ENCODE measurements at places on chromosomes 2 and 18.

GRCh38 chr2:134718817-134719814 is at the start of gene TMEM163:
TSS of gene TMEM163 (minus strand) at chr2:134719000.
- peak; percentile 61 for DNase-seq

- no peak for DNase-seq
Observed at GRCh38 chr18:51051105-51051712, 21.2 kb downstream of the SMAD4 start.

GRCh38 chr18:73939391-73939790 is 208.2 kb downstream of the FBXO15 start:
- DNase-seq, result no peak

DNA sequence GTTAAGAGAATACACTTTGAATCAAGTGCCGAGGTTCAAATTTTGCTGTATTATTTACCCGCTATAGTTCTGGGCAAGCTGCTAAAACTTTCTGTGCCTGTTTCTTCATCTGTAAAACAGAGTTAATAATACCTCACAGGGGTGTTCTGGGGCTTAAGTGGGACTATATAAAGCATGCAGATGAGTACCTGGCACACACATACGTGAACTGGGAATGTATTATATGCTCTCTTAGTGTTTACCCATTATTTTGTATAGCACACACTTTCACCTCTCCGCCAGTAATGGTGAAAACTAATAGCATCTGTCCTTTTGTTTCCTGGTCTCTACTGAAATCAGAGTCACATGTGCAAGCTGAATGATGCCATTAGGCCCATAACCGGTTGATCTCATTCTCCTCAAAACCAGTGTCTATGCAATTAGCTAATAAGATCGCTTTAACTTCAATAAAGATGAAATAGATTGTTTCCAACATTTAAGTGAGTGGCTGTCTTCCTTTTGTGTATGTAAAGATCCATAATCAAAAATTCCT is 3.8 kb upstream of the CDKL4 start:
- no peak for DNase-seq

- DNase-seq, result no peak
Observed at GRCh38 chr18:30954262-30954661, 88.3 kb downstream of the DSC3 start.

GRCh38 chr2:83388804-83389203 is 1070.3 kb downstream of the SUCLG1 start:
- DNase-seq, result no peak
